ENCODE measurements at places on chromosomes 3 and 15.

- peak; percentile 16 for DNase-seq
Observed at GRCh38 chr3:170563712-170564423, 22.0 kb downstream of the SLC7A14 start.

GRCh38 chr3:87848003-87848402 is 210.8 kb downstream of the CGGBP1 start:
- DNase-seq: no peak

DNA sequence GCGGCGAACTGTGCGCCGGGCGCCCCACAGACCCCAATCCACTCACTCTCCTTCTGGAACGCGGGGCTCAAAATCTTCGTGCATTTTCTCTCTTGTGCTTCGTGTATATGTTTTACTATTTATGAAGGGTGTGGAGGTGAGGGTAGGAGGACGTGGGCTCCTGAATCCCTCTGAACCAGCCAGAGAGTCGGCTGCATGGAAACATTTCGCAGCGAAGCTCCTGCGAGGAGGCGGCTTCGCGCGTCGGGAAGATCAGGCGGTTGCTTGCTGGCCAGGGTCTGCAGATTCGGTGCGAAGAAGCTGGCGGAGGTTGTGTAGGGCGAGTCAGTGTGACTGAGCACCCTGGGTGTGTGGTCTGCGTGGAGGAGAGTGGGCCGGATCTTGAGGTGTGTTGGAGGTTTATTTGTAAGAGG is 1.1 kb downstream of the CNTN4 start:
- DNase-seq: no peak

GRCh38 chr15:62219799-62220198 is 54.7 kb upstream of the C2CD4B start:
- no peak for DNase-seq

- no peak for DNase-seq
Observed at GRCh38 chr15:78256044-78256437, 8.3 kb upstream of the DNAJA4 start.

DNA sequence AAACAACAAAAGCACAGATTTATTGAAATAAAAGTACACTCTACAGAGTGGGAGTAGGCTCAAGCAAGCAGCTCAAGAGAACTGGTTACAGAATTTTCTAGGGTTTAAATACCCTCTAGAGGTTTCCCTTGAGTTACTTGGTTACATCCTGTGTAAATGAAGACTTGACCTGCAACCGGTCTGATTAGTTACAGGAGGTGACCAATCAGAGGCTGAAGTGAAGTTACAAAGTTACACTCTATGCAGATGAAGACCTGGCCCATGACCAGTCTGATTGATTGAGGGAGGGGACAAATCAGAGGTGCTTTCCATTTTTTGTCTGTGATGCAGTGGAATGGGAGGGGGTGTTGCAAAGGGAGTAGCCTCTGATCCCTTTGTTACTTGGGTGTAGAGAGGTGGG is 723.4 kb downstream of the ZPLD1 start:
- no peak for DNase-seq

GRCh38 chr15:99312228-99312627 is 60.9 kb downstream of the LRRC28 start:
- DNase-seq: no peak

- no peak for DNase-seq
Observed at GRCh38 chr3:42513521-42513920, 11.1 kb downstream of the VIPR1 start.

GRCh38 chr3:61323094-61323493 is 71.8 kb upstream of the FHIT start:
- peak; percentile 1 for DNase-seq

- no peak for DNase-seq
Observed at GRCh38 chr3:135889443-135889842, 76.1 kb upstream of the PPP2R3A start.

DNA sequence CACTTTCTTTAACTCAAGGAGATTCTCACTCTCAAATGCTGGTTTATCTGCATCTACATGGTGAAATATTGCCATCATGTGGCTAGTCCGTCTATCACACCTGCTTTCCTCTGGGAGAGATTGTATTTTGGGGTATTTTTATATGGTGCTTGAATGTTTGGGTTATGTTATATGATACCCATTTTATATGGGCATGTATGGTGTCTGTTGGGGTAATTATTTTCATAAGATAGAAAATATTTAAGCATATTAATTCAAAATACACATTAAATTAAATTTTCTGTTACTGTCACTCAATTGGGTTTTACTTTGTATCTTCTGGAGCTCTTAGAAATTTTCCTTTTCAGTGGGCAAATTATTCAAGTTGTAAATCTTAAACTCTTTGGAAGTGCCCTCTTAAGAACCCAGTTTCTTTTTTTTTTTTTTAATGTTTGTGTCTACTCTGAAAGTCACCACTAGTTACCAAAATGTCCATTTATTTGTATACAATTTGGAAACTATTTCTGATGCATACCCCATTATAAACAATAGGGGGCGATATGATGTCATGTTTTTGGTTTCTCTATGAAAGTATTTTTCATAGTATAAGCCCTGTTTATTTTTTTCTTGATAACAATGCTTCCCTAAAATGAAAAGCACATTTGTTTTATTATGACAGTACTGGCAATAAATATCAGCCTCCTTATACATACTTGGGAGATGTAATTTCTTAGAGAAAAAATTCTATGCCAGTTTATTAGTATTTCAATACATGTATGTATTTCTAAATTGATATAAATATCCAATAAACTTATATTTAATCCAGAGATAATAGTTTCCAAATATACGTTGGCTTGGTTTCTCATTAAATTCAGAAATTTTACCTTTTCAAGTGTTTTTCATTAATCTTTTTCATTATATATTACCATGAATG is 36.1 kb upstream of the PLSCR5 start:
- DNase-seq: no peak

DNA sequence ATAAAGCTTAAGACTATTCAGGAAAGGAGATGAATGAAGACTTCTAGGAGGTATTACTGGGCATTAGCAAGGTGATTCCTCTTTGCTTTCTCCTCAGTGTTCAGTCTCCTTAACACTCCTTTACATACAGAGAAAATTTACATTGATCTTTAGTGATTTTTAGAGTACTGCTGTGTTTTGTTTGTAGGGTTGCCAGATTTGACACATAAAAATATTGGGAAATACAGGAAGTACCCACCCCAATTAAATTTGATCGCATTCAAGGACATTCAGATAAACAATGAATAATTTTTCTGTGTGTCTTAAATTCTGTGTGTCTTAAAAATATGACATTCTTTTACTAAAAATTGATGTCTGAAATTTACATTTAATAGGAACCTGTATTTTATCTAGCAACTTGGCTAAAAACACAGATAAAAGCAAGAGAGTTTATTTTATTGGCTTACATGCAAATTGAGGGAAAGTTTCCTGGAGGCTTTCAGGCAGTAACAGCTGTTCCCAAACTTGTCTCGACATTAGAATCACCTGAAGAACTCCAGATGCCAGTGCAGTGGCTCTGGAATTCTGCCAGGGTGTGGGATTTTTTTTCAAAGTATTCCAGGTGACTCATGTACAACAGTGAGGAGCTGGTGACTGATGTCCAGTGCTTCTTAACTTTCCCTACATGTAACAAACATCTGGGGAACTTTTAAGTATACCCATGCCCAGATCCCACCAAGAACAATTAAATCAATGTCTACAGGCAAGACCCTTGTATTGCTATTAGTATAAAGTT is 23.4 kb upstream of the PLOD2 start:
- peak; percentile 5 for DNase-seq

DNA sequence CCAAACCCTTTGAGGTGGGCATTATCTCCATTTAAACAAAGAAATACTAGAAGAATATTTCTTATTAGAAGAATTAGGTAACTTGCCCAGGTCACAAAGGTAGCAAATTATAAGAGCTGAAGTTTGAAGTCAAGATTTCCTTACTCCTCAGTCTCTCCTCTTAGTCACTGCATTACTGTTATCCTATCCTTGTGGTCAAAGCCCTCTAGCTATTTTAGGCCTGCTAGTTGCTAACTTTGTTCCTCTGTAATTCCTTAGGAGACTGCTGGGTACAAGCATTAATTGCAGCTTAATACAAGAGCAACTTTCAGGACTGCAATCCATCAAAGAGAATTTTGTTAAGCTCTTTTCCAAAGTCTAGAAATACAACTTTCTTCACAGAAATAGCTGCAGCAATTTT is 528.2 kb downstream of the ZIC1 start:
- DNase-seq: no peak

GRCh38 chr15:70323111-70323851 is 225.6 kb upstream of the TLE3 start:
- DNase-seq: peak; percentile 55

DNA sequence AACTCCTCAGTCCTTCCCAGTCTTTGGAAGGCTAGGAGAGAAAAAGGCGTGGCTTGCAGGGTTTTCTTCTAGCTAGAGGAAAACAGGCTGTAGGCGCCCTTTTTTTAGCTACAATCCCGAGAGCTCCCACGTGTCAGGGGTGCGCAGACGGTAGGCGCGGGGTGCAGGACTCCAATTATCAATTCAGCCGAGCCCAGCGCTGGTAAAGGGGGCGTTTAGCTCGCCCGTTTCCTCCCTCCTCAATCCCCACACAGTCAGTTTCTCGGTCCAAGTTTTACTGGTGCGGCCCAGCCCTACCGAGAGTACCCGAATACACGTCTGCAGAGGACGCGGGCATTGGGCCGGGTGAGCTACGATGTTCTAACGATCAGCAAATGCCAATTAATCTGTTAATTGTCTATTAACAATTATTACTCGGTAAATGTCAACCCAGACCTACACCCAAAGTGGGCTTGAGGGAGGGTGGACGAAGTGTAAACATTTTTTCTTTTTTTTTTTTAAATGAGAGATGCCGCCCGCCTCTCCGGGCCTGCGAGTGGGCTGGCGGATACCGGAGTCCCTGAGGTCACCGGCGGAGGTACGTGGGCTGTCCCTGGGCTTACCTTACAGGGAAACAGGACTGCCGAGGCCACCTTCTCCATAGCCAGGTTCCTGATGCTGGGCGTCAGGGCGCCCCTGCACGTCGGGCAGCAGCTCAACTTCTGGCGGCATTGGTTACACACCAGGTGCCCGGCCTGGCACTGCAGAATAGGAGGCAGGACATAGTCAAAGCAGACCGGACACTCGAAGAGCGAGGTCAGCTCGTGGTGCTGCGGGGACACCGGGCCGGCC is 923 bp downstream of the SIAH2 start:
- peak; percentile 62 for DNase-seq

GRCh38 chr3:13003608-13004007 is 69.6 kb downstream of the IQSEC1 start:
- no peak for DNase-seq

GRCh38 chr3:126023390-126023789 is 54.4 kb downstream of the ROPN1B start:
- DNase-seq: no peak

GRCh38 chr15:32908872-32909271 is 191.1 kb downstream of the GREM1 start:
- no peak for DNase-seq

DNA sequence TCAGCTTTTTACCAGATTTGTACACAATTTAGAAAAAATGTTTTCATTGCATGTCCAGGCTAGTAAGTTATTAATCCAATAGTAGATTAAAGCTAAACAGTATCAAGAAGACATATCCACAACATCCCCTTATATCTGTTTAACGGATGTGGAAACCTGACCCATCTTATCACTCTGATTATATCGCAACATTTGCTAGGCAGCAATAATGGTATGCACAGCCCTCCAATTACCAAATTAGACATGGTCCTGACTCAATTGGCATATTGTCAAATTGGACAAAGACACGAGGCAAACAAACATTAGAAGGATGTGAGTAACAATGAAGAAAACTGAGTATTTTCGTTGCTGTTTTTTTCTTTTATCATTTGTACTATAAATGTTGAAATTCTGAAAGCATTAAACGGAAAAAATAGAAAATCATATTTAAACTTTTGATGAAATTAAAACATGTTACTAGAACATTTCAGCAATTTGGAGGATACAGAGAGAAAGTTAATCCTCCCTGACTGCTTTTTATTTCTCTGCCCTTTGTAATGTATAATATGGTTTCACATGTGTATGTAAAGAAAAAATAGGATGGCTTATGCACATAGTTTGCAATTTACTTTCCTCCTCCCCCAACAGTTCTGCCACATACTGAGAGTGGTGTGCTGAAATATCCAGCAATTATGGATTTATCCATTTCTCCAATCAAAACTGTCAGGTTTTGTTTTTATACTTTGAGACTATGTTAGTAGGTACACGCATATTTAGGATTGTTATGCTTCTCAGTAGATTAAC is 633.7 kb downstream of the ZIC1 start:
- DNase-seq: no peak

- DNase-seq: no peak
Observed at GRCh38 chr15:42986693-42987342, 66.2 kb upstream of the TTBK2 start.

- no peak for DNase-seq
Observed at GRCh38 chr3:141913150-141913811, 36.8 kb downstream of the ATP1B3 start.

DNA sequence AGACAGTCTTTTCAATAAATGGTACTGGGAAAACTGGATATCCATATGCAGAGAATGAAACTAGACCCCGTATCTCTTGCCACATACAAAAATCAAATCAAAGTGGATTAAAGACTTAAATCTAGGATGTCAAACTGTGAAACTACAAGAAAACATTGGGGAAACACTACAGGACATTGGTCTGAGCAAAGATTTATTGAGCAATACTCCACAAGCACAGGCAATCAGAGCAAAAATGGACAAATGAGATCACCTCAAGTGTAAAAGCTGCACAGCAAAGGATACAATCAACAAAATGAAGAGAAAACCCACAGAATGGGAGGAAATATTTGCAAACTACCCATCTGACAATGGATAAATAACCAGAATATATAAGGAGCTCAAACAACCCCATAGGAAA is 38.4 kb upstream of the MBNL1 start:
- no peak for DNase-seq

DNA sequence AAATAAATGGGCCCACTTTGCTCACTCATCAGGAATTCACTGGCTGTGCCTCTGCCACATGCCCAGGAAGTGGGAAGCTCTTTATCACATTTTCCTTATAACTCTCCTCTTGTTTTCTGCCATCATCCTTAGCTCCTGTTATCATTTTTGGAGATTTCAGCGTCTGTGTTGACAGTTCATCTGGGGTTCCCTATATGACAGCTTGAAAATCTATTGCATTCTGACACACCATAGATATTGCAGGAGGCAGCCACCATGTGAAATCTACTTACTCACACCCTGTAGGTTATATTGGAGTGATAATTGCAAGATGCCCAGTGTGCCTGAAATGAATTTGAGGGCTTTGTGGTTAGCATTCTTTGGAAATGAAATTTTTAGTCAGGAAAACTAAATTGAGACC is 132.9 kb downstream of the RYR3 start:
- DNase-seq: no peak
